ENCODE measurements at places on chromosomes 7 and 10. TPM values are rescaled to one million over a fixed set of nuclear protein-coding genes. Genes with fewer than 3 reads are reported as not detected.

OR6V1 gene
- not detected for total RNA-seq

PRTFDC1 gene
- total RNA-seq, result not detected

ASAH2B gene
- total RNA-seq, result 4.3 TPM

HOXA9 gene
- 1.2 TPM for total RNA-seq

ASZ1 gene
- not detected for total RNA-seq

TCAF1 gene
- 27.6 TPM for total RNA-seq

PAX4 gene
- total RNA-seq, result not detected

C10orf62 gene
- 0.56 TPM for total RNA-seq

TUBB8 gene
- not detected for total RNA-seq
